Mesothelial cell of epicardium (in vitro differentiated cells): ENCODE measurements at places on chromosomes 1 and 21.

GRCh38 chr1:168146626-168147025 is 9.9 kb upstream of the GPR161 start:
- H3K36me3 ChIP-seq, result no peaks in the 10 kb centered on the region
- no peak overlapping the region for H3K4me3 ChIP-seq
- H3K4me1 ChIP-seq, result peaks cover 3% of the 10 kb centered on the region
- H3K27ac ChIP-seq, result no peak overlapping the region
- no peak for DNase-seq

- H3K4me3 ChIP-seq, result no peak overlapping the region
- H3K27me3 ChIP-seq, result no peaks in the 10 kb centered on the region
- no peak for DNase-seq
- H3K27ac ChIP-seq, result peak overlapping the region; percentile 85
- H3K4me1 ChIP-seq, result peaks cover 39% of the 10 kb centered on the region
Observed at GRCh38 chr1:35935442-35936388, 4.8 kb downstream of the AGO3 start.

- no peak for DNase-seq
- H3K36me3 ChIP-seq, result peaks cover 5% of the 10 kb centered on the region
- no peak overlapping the region for H3K4me3 ChIP-seq
- peaks cover 10% of the 10 kb centered on the region for H3K4me1 ChIP-seq
- no peak overlapping the region for H3K27ac ChIP-seq
Observed at GRCh38 chr1:36094621-36095061, 5.9 kb downstream of the ADPRS start.

GRCh38 chr1:161137881-161138280 is 5.4 kb upstream of the DEDD start:
- peaks cover 19% of the 10 kb centered on the region for H3K4me1 ChIP-seq
- no peak for DNase-seq
- H3K4me3 ChIP-seq, result no peak overlapping the region
- no peaks in the 10 kb centered on the region for H3K27me3 ChIP-seq
- peaks cover 4% of the 10 kb centered on the region for H3K36me3 ChIP-seq
- no peak overlapping the region for H3K27ac ChIP-seq

- no peaks in the 10 kb centered on the region for H3K27me3 ChIP-seq
- no peak overlapping the region for H3K27ac ChIP-seq
Observed at GRCh38 chr1:41711581-41711980, 207.1 kb downstream of the HIVEP3 start.

DNA sequence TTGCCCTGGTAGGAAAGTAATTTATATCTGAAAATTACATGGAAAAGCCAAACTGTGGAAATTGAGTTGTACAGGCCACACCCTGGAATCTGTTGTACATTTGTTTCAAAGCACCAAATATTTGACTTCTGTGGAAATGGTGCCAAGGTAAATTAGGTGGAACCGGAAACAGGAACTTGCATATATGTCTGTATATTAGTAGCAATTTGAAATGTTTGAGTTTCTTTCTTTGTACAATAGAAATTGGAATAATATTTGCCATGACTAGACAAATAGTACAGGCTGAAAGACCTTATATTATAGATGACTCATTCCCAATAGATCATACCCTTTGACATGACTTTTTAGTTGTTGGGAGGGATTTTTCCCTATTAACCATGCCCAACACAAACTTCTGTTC is 10.5 kb upstream of the TAF1A start:
- DNase-seq, result no peak
- peaks cover 24% of the 10 kb centered on the region for H3K27me3 ChIP-seq
- no peak overlapping the region for H3K4me3 ChIP-seq
- H3K4me1 ChIP-seq, result no peaks in the 10 kb centered on the region
- peaks cover 7% of the 10 kb centered on the region for H3K36me3 ChIP-seq

- no peak overlapping the region for H3K27ac ChIP-seq
- no peak for DNase-seq
- no peaks in the 10 kb centered on the region for H3K27me3 ChIP-seq
- H3K36me3 ChIP-seq, result peaks cover 31% of the 10 kb centered on the region
- H3K4me3 ChIP-seq, result no peak overlapping the region
Observed at GRCh38 chr1:19894218-19894617, 12.0 kb downstream of the OTUD3 start.

GRCh38 chr1:182338806-182339370 is 52.7 kb downstream of the GLUL start:
- no peaks in the 10 kb centered on the region for H3K27me3 ChIP-seq
- no peaks in the 10 kb centered on the region for H3K36me3 ChIP-seq
- peaks cover 24% of the 10 kb centered on the region for H3K4me1 ChIP-seq
- H3K4me3 ChIP-seq, result no peak overlapping the region
- DNase-seq, result no peak
